AG08396 (cell line): ENCODE measurements at places on chromosomes 12 and 14.

GRCh38 chr14:61122862-61123261, 141.8 kb downstream of the SLC38A6 start:
- DNase-seq: no peak

GRCh38 chr14:105093431-105094192, 28.4 kb upstream of the GPR132 start:
- DNase-seq: peak; percentile 88

DNA sequence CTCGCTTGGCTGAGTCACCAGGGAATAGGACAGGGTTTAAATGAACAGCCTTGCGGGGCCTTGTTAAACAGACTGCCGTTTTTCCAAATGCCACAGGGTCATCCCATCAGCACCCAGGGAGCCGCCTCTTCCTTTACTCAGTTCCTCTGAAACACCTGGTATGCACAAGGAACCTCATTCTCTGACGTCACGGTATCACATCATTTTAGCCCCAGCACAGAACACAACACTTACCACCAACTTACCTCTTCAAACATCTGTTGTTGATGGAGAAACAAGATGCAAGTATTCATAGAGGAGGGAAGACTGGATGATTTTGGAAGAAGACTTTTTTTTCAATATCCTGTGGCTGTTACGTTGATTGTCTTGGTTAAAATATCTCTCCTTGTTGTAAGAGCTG, 535.3 kb upstream of the TMEM132C start:
- no peak for DNase-seq

DNA sequence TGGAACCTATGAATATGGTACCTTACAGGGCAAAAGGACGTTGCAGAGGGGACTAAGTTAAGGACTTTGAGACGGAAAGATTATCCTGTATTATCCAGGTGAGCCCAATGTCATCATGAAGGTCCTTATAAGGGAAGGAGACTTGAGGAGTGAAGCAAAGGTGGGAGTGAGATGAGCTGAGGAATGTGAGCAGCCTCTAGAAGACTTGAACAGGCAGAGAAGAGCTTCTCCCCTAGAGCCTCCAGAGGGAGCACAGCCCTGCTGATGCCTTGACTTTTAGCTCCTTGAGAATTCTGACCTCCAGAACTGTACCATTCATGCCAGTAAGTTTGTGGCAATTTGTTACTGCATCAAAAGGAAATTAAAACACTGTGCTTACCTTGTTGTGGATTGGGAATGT, 41.8 kb upstream of the DCD start:
- DNase-seq: no peak

DNA sequence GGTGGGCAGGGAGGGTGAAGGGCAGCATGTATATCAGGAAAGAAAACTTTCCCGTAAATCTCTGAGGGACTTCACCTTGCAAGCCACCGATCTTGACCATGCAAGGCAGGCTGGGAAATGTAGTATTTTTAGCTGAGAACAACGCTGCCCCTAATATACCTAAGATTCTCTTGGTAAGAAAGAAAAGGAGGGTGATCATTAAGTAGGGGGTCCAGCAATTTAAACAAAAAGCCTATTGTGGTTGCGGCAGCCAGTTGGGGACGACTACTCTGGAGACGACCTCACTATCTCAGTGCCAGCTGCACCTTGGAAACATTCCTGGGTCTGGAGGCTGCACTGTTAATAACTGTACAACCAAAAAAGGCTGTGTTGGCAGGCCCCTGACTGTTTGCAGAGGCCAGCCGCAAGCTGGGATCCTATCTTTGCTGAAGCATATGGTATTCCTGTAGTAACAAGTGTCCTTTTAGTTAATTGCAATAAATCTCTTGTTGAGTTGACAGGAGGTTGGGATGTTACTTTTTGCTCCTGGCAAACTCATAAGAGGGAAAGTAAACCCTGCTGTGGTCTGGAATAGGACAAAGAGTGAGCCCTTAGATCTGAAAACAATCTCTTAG, 6.4 kb downstream of the APOLD1 start:
- DNase-seq: no peak
